Activated T-cell treated with anti-CD3 and anti-CD28 coated beads, Interleukin-2, amount 50 U/mL, for 24 hours (primary cell): ENCODE measurements at places on chromosomes 7 and 10.
A peak's percentile ranks its signal among the peaks of the same experiment; 100 is the strongest.

GRCh38 chr7:70694434-70694970 is 437.4 kb upstream of the GALNT17 start:
- DNase-seq, result peak; percentile 46
- peaks cover 56% of the 10 kb centered on the region for H3K27me3 ChIP-seq
- peaks cover 3% of the 10 kb centered on the region for H3K36me3 ChIP-seq

- no peaks in the 10 kb centered on the region for H3K36me3 ChIP-seq
- no peak overlapping the region for H3K4me3 ChIP-seq
- H3K27me3 ChIP-seq, result no peaks in the 10 kb centered on the region
- no peak for DNase-seq
These were observed 66.8 kb downstream of the CD36 start for GRCh38 chr7:80705130-80705781.

DNA sequence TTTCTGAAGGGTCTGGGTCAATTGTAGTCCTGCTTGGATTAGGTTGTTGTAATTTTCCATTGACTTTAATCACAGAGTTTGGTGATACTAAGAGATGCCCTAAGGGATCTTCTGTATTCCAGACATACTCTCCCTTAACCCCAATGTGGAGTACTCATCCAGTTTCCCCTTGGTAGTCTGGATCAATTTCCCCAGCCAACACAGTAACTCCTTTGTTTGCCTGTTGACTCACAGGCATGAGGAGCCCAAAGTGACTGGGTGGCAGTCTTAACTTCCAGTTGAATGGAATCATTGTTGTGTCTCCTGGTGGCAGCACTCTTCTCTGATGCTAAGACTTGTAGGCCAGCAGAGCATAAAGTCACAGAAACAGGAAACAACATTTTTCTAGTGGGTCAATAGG is 41.5 kb upstream of the PIK3CG start:
- H3K36me3 ChIP-seq, result no peaks in the 10 kb centered on the region
- no peaks in the 10 kb centered on the region for H3K27me3 ChIP-seq
- H3K4me1 ChIP-seq, result no peaks in the 10 kb centered on the region

GRCh38 chr7:141956084-141956483 is 9.3 kb upstream of the CLEC5A start:
- no peaks in the 10 kb centered on the region for H3K36me3 ChIP-seq
- H3K4me3 ChIP-seq, result no peak overlapping the region
- no peaks in the 10 kb centered on the region for H3K4me1 ChIP-seq
- H3K27me3 ChIP-seq, result peaks cover 4% of the 10 kb centered on the region

DNA sequence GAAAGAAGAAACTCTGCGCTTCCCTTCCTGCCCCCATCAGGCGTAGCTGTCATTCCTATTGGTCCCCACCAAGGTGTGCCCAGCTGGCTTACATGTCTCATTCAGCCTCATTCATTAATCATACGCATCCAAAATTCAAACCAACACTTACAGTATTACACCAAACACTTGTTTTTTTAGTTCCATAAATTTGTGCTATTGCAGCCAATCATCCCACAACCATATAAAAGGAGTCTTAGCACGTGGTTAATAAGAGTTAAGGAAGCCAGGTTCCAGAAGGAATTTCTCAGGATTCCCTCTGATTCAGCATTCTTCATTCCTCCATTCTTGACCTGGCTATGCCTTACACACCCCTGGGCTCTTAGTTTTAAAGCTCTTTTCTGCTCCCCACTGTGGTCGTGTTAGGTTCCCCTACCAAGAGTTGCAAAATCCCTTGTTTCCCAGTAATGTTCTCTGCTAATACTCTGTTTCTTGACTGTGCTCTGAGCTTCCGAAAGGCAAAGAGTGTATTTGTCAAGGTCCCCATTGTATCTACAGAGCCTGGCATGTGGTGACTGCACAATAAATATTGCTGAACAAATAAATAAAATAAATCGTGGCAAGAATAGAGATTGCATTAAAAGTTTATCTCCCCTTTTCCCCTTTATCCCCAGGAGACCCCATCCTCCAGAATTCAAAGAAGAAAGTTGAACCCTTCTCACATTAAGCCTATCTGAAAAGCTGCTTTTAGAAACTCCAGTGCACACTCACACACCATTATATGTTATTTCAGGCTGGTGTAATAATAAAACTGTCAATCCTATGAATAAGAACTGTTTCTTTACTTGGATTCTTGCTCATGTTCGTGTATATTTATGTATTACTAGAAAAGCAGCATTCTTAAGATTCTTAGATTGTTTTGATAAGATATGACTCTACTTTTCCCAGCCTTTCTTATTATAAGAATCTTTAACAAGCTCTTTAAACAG is 514.4 kb downstream of the INHBA start:
- H3K27me3 ChIP-seq, result no peaks in the 10 kb centered on the region
- H3K36me3 ChIP-seq, result no peaks in the 10 kb centered on the region
- DNase-seq, result no peak
- H3K27ac ChIP-seq, result no peak overlapping the region

DNA sequence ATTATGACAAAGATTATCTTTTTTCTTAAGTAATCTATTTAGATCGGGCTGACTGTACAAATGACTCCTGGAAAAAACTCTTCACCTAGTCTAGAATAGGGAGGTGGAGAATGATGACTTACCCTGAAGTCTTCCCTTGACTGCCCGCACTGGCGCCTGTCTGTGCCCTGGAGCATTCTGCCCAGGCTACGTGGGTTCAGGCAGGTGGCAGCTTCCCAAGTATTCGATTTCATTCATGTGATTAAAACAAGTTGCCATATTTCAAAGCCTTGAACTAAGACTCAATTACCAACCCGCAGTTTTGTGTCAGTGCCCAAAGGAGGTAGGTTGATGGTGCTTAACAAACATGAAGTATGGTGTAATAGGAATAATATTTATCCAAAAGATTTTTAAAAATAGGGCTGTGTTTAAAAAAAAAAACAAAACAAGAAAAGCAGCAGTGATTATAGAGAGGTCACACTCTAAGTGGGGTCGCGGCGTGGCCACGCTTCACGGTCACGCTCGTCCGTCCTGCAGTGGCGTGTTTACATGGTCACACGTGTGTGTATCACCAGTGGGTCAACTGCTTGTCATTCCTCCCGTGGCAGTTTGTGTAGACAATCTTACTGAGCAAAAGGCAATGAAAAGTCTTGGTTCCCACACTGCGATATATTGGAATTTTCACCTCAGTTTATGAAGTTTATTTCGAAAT is 10.8 kb downstream of the INSIG1 start:
- no peaks in the 10 kb centered on the region for H3K27me3 ChIP-seq
- no peak overlapping the region for H3K4me3 ChIP-seq
- H3K36me3 ChIP-seq, result peaks cover 76% of the 10 kb centered on the region
- H3K4me1 ChIP-seq, result peaks cover 27% of the 10 kb centered on the region
- DNase-seq, result no peak

DNA sequence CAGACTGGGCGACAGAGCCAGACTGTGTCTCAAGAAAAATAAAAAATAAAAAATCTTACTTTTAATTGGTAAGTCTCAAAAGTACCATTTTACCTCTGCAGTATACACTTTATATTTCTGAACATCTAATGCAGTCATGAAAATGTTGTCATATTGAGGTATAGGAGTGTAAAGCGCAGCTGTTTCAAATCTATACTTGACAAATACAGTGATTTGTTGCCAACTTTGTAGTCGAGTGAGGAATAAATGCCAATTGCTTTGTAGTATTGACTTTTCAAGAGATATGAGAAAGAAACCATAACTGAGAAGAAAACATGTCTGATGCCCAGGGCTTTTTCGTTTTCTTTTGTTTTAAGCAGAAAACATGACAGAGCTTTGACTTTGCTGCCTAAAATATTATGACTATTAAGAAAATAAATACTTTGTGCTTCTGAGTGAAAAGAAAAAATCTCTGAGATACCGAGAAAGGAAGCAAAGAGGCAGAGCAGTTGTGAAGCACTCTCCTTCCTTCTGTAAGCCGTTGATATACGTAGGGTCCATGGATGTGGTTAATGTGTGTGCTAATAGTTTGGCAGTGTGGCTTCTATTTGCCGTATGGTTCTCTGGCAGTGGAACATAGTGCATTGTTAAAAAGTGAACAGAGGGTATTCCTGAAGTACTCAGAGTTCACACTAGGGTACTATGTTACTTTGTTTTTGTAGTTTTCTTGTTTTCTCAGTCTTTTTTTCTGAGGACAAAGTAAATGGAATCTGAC is 38.2 kb downstream of the AVL9 start:
- H3K36me3 ChIP-seq, result peaks cover 36% of the 10 kb centered on the region
- DNase-seq, result no peak
- H3K4me1 ChIP-seq, result peaks cover 47% of the 10 kb centered on the region
- no peak overlapping the region for H3K4me3 ChIP-seq
- peak overlapping the region; percentile 47 for H3K27ac ChIP-seq

DNA sequence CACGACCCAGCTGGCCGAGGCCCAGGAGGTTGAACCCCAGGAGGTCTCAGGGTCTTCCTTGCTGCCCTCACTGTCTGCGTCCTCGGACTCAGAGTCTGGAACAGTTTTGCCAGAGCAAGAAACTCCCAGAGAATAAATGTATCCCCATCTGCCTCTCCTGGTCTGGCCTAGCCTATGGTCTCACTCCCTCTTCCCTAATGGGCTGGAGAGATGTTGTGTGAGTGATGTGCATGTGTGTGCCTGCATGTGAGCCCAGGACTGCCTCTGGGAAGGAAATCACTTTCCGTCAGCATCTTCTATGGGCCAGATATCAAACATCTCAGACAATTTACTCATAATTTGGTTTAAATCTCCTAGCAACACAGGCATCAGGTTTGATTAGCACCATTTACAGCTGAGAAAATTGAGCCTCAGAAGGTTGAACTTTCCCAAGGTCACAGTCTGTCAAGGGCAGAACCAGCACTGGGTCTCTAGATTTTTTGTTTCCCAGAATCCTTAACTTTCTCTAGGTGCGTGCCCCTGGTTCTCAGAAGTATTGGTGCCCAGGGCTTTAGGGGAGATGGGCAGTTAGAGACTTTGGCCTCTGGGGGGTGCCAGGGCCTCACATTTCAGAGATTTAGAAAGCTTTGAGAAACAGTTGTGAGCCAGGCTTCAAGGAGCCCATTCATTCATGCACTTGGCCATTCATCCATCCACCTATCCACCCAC is 4.9 kb downstream of the TMEM270 start:
- no peak for DNase-seq
- H3K27me3 ChIP-seq, result no peaks in the 10 kb centered on the region
- H3K27ac ChIP-seq, result no peak overlapping the region
- no peaks in the 10 kb centered on the region for H3K36me3 ChIP-seq
- no peak overlapping the region for H3K4me3 ChIP-seq

- no peak overlapping the region for H3K27ac ChIP-seq
- no peak overlapping the region for H3K4me3 ChIP-seq
- H3K36me3 ChIP-seq, result no peaks in the 10 kb centered on the region
- no peaks in the 10 kb centered on the region for H3K27me3 ChIP-seq
These were observed 94.6 kb downstream of the FGFR2 start for GRCh38 chr10:121503587-121504051.

- H3K4me3 ChIP-seq, result no peak overlapping the region
- no peak overlapping the region for H3K27ac ChIP-seq
- H3K27me3 ChIP-seq, result peaks cover 19% of the 10 kb centered on the region
- H3K36me3 ChIP-seq, result no peaks in the 10 kb centered on the region
- no peaks in the 10 kb centered on the region for H3K4me1 ChIP-seq
These were observed 108.0 kb downstream of the WDFY4 start for GRCh38 chr10:48792687-48793096.

- H3K4me1 ChIP-seq, result no peaks in the 10 kb centered on the region
- no peak overlapping the region for H3K27ac ChIP-seq
- H3K36me3 ChIP-seq, result no peaks in the 10 kb centered on the region
- DNase-seq, result no peak
These were observed 83.2 kb upstream of the SGCE start for GRCh38 chr7:94739180-94739579.

- DNase-seq, result no peak
- H3K27me3 ChIP-seq, result peaks cover 24% of the 10 kb centered on the region
- no peak overlapping the region for H3K4me3 ChIP-seq
These were observed 73.0 kb upstream of the IL6 start for GRCh38 chr7:22653951-22654350.

DNA sequence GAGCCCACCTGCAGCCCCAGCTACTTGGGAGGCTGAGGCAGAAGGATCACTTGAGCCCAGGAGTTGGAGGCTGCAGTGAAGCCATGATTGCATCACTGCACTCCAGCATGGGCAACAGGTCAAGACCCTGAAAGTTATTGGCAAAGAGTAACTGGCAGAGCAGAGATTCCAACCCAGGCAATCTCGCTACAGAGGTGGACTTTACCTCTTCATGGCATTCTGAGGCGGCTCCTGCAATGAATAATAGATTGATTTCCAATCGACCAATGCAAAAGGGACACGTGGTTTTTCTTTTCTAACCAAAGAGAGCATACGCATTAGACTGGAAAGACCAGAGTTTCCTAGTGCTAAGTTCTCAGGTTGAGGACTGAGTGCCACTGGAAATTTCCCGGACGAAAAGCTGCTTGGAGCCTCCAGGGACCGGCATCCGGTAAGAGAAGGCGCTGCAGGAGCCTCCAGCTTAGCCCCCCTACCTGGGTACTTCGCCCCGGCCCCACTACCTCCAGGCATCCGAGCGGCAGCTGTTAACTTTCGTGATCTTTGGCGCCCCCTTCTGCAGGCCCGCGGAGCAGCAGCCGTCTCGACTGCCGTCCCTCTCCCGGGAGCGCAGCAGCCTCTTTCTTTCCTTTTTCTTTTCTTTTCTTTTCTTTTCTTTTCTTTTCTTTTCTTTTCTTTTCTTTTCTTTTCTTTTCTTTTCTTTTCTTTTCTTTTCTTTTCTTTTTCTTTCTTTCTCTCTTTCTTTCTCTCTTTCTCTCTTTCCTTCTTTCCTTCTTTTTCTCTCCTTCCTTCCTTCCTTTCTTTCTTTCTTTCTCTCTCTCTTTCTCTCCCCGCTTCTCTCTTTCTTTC is 4.1 kb downstream of the MBLAC1 start:
- peak overlapping the region; percentile 6 for H3K4me3 ChIP-seq

DNA sequence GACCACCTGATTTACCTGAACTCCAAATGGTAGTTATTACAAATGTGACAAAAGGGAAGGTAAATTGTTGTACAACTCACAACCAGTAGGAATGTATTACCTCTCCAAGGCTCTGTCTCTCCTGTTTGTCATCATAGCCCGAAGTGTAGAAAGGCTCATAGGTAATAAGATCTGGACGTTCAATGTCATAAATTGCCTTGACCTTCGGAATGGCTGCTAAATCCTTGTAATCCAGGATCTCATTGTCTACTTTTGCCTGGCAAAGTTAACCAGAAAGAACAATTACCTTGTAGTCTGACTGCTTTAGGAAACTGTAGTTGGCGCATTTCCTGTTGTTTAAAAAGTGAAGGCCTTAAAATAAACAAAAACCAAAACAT is 68.6 kb upstream of the AFAP1L2 start:
- peak overlapping the region; percentile 59 for H3K27ac ChIP-seq
- DNase-seq, result no peak
- H3K4me3 ChIP-seq, result no peak overlapping the region
- H3K4me1 ChIP-seq, result peaks cover 41% of the 10 kb centered on the region

DNA sequence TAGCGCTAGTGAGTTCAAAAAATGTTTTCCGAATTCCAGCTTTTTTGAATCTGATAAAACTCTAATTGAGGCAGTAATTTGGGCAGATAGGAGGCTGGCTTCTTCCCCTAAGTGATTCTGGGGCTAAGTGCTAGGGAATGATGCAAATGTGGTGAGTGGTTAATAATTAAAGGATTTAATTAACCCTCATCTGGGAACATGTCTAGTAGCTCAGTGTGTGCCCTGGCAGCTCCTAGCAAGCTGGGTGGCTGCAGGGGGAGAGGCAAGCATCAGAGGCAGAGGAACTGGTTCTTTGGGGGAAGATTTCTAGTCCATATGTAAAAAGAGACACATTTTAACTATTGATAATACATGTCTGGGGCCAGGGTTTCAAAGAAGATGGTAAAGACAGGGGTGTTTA is 354.5 kb downstream of the WDR11 start:
- H3K36me3 ChIP-seq, result no peaks in the 10 kb centered on the region
- H3K4me3 ChIP-seq, result no peak overlapping the region
- DNase-seq, result no peak
